ENCODE measurements at places on chromosomes 5 and 9. TPM values are rescaled to one million over a fixed set of nuclear protein-coding genes. Genes with fewer than 3 reads are reported as not detected.

DNA sequence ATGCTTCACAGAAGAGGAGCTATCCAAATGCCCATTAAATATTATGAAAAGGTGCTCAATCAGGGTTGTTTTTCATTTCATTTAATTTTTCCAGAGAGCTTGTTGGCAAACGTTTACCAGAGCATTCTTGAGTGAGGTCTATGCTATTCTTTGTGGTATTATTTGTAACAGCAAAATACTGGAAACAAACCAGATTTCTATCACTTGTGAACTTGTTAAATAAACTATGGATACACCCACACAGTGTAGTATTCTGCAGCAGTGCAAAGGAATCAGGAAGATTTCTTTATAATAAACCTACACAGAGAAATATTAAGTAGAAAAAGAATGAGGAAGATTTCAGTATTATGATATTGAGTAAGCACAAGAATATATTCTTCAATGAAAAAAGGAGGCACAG is 15.0 kb upstream of the SLC1A1 start:
- DNase-seq, result no peak

GRCh38 chr9:121545875-121546423 is 46.3 kb upstream of the GGTA1 start:
- peak; percentile 92 for DNase-seq

GRCh38 chr9:70105147-70105546 is 61.5 kb downstream of the MAMDC2 start:
- no peak for DNase-seq

GRCh38 chr9:133113949-133114885 is 6.8 kb downstream of the RALGDS start:
- DNase-seq, result peak; percentile 92

DNA sequence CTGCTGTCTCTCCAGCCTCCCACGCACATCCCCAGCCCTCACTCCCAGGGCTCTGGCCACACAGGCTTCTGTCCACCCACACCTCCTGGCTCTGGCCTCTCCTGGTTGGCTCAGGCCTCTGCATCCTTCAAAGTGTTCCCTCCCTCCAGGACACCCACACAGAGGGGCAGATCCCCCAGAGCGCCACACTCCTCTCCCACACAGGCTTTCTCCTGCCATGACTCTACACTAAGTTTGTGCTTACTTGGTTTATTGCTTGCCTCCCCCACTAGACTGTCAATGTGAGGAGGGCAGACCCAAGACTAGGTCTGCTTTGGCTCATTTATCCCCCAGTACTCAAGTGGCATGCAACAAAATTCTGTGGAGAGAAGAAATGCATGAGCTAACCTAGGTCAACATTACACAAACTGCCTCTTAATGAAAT is 67.0 kb upstream of the SPOCK1 start:
- DNase-seq, result no peak

GRCh38 chr9:22158927-22159346 is 149.8 kb upstream of the CDKN2B start:
- DNase-seq, result peak; percentile 47

DNA sequence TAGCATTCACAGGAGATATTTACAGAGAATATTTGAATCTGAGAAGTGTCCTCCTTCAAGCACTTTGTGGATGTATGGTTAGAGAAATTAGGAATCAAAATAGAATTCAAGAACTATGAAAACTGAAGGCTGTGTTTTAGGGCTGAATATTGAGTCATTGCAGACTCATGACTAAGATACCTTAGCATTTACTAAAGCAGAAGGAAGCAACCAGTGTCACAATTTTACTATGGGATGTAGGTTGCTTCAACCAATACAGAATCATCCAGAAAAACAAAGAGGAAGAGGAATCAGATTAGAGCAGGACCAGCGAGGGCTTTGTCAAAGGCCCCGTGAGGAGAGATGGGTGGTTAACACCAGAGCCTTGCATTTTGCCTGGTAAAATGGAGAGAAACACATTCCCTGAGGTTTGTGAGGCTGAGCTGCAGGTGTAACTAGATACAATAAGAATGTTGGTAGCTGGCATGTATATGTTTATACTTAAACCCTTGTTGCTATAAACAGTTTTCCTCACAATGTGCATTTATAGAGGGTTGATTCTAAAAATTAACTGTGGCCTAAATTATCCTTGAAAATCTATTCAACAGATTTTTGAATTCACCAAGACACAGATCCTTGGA is 518.1 kb downstream of the AGTPBP1 start:
- peak; percentile 63 for DNase-seq

DNA sequence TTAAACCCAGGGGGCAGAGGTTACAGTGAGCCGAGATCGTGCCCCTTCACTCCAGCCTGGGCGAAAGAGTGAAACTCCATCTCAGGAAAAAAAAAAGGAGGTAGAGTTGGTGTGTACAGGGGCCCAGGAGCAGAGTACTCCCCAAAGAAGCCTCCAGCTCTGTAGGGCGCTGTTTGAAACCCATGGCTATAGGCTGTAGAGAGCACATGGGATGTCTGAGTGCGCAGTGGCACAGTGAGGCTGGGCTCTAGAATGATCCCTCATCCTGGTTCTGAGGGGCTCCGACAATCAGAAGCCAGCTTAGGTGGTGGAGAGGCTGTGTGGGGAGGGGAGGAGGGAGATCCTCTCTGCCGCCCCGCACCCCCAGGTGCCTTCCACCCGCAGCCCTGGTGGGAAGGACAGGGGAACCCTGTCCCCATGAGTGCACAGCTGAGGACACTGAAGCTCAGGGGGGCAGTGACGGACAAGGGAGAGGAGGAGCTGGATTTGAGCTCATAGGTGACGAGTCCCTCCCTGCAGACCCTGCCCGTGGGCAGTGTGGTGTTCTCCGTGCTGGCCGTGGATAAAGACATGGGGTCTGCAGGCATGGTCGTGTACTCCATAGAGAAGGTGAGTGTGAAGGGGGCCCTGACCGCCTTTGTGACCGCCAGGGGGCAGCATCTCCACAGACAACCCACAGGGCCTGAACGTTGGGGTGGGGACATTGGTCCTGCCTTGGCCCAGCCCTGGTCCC is 24.6 kb downstream of the CDHR2 start:
- peak; percentile 42 for DNase-seq

- no peak for DNase-seq
Measured at GRCh38 chr5:171369056-171369455, 18.6 kb upstream of the NPM1 start.

- DNase-seq, result no peak
Measured at GRCh38 chr9:87406543-87407166, 91.0 kb upstream of the DAPK1 start.

DNA sequence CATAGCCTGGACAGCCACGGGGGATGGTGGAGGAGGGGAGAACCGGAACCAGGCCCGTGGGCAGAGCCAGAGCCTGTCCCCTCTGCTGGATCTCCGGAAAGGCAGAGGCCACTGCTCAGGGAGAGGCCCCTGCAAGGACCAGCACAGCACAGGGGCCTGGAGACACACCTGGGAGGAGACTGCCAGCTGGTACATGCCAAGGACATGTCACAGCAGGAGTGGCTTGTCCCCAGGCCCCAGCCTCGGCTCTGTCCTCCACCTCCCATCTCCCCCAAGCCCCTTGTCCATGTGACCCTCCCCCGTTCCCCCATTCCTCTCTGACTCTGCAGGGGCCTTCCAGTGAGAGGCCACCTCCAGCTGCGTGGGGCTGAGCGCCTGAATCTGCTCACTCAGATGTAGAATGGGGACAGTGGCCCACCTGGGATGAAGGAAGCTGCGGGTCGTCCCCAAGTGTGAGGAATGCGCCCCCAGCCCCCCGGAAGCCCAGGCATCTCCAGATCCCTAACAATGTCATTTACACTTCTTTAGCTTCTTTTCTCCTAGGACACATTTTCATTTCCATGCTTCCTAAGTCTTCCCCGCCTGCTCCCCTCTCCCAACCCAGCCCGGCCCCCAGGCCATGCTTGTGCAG is 349.6 kb upstream of the IRX2 start:
- no peak for DNase-seq

DNA sequence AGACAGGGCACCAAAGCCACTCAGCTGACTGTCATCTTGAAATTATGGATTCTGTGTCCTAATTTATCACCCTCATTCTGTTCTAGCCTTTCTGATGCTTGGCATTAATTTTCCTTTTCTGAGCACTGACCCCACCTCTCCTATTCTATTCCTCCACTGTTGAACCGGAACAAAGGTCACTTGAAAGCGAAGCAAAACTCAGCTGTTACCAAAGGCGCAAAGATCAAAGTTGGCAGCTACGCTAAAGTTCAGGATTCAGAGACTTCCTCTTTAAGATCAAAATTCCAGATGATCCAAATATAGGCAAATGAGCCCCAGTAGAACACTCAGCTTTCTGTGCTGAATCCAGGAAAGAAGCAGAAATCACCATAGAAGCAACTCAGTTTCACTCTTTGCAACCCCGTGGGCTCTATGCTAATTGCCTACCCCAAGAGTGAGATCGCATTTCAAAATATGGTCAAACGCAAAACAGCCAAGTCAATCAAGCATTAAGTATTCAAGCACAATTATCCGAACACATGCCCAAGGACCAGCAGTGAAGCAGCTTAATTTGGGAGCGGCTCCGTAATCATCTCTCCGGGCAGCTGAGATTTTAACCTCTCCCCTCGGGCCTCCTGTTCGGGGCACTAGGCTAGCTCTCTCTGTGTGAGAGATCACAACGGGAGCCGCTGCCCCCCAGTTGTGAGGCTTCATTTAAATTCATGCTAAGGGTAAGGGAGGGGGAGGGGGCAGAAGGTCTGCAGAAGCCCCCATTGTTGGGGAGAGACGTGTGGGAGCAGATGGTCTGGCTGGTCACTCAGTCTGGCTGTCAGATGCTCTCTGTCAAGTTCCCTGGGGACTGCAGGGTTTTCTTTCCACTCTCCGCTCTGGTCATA is 288.6 kb downstream of the ELAVL2 start:
- no peak for DNase-seq

DNA sequence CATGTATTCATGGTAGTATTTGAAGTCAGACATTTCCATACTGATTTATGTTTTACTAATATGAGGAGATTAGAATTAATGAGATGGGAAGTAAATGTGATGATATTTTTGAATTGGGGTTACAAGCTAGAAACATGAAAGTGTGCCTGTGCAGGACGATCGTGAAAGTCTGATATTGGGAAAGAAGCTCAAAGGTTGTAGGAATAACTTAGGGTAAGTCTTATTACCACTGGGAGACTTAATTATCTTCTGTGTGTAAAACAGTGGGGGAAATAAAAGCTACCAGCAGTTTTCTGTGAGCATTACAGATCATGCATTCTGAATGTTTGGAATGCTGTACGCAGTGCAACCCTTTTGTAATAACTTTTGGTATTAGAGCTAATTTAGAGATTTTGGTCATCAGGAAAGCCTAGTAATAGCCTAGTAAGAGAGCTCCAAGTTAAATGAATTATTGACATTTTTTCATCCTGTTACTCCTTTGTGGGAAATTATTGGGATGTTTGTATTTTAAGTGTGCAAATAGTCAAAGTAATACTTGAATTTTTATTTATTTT is 153.9 kb downstream of the PCSK5 start:
- DNase-seq, result no peak

DNA sequence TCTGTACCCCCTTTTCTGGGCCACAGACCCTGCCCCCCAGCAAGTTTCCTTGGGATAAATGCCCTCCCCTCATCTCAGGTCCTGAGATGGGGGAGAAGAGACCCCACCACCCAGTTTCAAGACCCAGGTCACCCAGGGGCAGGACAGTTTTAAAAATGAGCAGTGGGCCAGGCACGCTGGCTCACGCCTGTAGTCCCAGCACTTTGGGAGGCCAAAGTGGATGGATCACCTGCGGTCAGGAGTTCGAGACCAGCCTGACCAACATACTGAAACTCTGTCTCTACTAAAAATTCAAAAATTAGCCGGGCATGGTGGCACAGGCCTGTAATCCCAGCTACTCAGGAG is 6.1 kb downstream of the PTGES2 start:
- no peak for DNase-seq

DNA sequence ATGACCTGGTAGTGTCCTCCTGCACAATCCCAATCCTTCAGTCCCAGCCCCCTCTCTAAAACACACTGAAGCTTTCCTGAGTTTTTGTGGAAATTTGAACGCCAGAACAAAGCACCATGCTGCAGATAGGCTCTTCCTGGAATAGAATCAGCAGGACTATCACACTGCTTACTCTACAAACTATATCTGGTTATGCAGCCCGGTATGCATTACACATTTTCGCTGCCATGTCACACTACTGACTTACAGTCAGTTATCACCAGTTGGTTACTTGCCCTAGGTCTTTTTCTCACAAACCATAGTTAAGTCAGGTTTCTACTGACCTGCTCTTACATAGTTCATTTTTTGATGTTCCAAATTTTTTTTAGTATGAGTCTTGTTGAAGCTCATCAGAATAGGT is 24.9 kb downstream of the PLCXD3 start:
- no peak for DNase-seq

GRCh38 chr5:107805824-107806223 is 135.1 kb upstream of the EFNA5 start:
- DNase-seq, result no peak

GRCh38 chr5:142840575-142840974 is 70.4 kb downstream of the ARHGAP26 start:
- DNase-seq, result no peak

Gene JADE2
- 19.8 TPM for total RNA-seq

Gene FAM53C
- total RNA-seq, result 27.4 TPM

Gene CDC23
- total RNA-seq, result 47.6 TPM

Gene TTLL11
- 3.9 TPM for total RNA-seq

Gene OGN
- total RNA-seq, result not detected

Gene AIF1L
- total RNA-seq, result 1.4 TPM

Gene GABRB2
- total RNA-seq, result not detected
